ENCODE measurements at places on chromosomes 11 and 22.

DNA sequence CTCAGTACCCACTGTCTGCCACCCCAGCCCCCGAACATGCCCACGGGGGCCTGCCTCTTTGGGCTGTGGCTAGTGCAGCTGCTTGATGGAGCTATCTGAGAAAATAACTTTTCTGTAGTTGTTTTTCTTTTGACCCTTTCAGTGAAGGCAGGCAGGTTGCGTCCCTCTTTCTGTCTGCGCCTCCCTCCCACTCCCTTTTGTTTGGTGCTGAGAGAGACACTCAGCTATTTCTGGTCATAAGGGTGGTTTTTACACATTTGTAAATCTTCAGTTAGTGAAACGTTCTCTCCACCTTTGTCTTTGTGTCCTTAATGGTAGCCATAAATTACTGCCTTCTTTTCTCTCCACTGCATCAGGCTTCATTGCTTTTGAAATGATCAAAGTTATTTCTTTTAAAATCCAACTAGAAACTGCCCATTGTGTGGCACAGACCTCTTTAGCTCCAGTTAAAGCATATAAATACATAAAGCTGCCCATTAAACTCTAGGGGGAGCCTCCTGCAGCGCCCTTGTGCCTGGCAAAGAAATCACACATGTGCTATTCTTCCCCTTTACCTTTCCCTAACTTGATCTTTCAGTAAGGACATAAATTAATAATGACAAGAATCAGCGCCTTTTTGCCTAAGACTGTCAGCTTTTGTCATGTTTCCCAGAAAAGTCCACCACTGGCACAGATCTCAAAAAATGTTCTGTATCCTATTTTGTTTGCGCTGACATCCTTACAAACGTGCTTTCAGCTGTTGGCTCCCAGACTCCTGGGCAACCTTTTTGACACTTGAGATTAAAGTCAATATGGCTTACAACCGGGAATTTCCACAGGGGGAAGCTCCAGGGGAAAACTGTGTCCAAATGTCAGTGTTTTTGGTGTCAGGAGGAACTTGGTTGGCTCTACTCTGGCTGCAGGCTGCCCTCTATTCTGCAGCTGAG lies 1.7 kb upstream of the SCUBE2 start:
- no peak for DNase-seq

DNA sequence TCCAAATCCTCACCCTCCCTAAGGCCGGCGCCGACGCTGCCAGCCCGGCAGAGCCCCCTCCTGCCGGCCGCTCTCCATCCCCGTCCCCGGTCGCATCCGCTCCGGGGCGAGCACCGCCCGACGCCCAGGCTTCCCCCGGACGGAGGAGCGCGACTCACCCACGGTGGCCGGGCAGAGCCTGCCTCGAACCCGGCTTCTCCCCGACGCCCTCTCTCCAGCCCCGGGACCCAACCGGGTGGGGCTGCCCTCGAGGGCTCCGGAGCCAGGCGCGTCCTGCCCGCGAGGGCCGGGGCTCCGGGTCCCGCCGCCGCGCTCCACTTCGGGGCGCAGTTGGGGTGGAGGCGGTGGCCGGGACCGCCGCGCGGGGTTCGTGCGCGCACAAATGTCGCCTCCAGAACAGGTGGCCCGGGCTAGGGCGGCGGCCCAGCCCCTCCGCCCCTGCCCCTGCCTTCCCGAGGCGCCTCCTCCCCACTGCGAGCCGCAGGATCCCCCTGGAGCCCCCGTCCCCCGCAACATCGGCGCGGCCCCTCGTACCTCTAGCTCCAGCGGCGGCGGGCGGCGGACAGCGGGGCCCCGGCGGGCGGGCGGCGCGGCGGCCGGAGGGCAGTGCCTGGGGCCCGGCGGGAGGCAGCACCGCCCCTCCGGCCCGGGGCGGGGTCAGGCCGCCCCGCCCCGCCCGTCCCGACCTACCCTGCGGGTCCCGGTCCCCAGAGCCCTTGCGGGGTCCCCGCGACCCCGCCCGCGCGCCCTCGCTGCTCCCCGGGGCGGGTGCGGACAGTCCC lies at the start of gene A4GALT:
A4GALT (minus strand) TSS at position 608 of the 782 bp plus-strand sequence. CDS start 26,919 bp downstream, outside the sequence.
- DNase-seq, result no peak

DNA sequence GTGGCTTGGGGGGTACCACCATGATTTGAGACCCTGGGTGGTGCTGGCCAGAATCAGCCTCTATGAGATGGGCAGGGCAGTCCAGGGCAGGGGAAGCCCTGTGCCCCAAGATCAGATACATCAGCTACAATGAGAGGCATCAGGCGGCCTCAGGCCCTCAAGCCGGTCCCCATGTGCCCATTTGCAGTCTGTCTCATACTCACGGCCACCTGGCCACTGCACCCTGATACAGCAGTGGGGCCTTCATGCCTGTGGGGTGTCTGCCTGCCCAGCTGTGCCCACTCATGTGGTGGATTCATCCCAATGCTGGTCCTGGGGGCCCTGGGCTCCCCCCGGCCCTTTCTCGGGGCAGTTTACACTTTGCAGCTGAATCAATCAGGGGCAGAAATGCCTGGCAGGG lies 42.4 kb upstream of the KCNQ1OT1 start:
- no peak for DNase-seq

DNA sequence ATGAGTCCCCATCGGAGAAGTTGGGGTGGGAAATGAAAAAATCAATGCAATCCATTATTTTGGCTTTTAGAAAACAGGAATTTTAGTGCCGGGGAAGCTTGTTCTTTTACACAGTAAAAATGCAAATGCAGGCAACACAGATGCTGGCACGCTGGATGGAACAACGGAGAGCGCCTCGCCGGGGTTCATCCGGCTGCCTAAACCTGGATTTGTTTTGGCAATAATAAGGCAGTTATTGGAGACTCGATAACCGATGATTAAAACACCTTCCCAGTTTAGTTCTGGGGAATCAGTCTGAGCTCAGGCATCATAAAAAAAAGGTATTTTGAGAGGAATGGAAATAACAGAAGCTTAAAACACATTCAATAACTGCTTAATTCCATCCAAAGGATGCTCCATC lies 2.9 kb downstream of the DSCAML1 start:
- DNase-seq, result no peak

DNA sequence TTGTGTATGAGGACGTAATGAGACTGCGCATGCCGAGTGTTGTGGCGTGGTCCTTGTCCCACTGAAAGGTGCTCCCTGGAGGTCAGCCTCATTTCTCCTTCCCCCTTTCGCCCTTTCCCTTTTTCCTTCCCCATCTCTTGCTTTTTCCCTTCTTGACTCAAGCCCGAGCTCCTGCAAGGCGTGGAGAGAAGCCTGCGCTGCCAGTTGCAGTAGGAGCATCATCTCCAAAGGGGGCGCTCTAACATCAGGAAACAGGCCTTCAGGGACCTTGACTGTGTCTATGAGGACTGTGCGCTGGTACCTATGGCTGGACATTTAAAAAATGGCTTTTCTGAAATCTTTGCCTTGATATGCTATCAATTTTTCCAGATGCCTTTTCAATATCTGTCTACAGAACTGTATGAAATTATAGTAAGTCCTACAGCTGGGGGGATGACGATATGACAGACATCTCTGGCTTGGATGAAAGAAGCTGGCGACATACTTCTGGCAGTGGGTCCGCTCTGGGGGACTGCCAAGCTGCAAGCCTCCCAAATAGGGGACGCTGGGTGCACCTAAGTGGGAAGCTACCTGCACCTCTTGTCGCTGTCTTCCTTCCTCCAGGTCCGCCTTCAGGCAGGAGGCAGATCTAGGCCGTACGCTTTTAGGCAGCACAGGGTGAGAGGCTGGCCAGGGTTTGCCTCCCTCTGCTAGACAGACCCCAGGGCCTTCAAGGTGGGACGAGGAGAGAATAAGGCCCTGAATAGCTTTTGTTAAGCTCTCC lies 96.5 kb downstream of the NXPE2 start:
- DNase-seq, result no peak

DNA sequence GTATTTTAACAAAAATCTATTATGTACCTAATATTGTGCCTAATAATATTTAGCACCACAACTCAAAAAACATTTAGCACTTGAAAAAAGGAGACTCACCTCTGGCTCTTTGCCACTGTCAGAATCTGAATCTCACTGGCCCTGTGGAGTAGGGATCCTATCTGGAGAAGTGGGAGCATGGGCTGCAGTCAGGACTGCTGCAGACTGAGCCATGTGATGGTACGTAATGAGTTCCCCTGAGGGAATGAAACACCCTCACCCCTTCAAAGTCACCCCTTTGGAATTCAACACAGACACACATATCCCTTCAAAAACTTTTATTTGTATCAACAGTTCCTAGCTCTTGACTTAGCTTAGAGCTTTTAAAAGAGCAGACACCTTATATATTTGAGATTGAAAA lies 6.5 kb downstream of the PTPMT1 start:
- no peak for DNase-seq

GRCh38 chr11:27496461-27496860 lies 10.1 kb downstream of the LIN7C start:
- DNase-seq, result no peak

Data from stimulated activated CD8-positive, alpha-beta memory T cell treated with anti-CD3 and anti-CD28 coated beads, Interleukin-4, amount 100 ng/mL, for 1 hour (primary cell).